ENCODE measurements at places on chromosomes 6 and 20.
A peak's percentile ranks its signal among the peaks of the same experiment; 100 is the strongest.

DNA sequence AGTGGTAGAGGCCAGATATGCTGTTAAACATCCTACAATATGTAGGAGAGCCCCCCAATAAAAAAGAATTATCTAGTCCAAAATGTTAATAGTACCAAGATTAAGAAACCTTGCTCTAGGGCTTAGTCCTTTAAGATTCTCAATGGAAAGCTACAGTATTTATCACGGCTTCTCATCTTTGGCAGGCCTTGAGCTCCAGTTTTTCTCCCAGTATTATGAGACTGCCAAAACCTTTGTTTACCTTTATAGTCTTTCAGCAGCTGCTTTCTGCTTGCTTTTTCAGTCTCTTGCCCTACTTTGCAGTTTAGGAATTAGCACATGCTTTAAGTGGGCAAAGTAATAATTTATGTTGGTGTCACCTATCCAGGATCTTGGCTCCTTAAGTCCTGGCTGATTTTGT lies 59.7 kb downstream of the NHLRC1 start:
- DNase-seq = no peak

DNA sequence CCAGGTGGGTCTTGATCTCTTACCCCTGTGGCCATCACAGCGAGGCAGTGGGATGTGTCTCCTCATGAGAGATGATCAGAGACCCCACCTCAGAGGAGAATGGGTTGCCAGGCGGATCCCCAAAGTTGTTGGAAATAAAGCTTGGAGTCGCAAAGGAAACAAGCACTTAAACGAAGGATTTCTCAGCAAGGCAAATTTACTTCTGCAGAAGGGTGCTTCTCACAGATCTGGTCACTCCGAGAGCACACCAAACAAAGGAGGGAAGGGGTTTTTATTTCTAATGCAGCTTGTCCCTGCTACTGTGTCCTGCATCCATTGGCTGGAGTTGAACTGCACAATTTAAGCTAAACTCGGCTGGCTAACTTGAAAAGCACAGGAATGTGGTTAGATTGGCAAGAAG lies 466.6 kb upstream of the EYS start:
- DNase-seq = peak; percentile 28

- no peak for DNase-seq
Observed at GRCh38 chr6:166387642-166388289, 5.0 kb upstream of the MPC1 start.

DNA sequence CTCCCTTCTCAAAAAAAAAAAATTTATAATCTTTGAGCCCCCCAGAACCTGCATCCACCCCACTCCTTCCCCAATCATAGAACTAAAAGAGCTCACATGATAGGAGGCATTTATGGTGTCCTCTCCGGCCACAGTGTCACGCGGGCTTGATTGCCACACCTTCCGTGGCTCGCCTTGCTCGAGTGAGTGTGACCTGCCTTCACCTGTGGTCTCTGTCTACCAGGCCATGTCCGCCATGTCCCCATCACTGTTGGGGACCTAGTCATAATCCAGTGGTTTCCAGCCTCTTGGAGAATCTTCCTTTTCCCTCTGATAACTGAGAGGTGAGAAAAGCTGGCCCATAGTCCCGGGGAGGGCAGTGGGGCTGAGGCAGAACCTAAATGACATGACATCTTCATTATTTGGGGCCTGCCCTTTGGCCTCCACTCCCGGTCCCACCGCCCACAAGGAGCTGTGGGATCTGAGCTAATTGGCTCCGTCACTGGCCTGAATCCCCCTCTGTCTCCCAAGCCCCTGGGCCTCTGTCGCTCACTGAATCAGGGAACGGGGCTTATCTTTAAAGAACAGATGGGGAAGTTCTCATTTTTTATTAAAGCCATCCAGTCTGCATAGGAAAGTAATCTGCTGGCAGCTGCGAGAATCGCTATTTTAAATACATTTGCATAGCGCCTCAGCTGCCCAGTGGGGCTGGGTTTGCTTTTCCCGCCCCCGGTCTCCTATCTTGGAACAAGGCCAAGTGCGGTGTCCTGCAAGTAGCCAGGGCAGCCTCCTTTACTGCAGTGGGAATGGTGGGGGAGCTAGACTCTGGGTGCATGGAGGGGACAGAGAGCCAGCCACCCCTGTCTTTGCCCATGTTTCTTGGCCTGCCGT lies 197.6 kb upstream of the PMEPA1 start:
- DNase-seq = no peak

DNA sequence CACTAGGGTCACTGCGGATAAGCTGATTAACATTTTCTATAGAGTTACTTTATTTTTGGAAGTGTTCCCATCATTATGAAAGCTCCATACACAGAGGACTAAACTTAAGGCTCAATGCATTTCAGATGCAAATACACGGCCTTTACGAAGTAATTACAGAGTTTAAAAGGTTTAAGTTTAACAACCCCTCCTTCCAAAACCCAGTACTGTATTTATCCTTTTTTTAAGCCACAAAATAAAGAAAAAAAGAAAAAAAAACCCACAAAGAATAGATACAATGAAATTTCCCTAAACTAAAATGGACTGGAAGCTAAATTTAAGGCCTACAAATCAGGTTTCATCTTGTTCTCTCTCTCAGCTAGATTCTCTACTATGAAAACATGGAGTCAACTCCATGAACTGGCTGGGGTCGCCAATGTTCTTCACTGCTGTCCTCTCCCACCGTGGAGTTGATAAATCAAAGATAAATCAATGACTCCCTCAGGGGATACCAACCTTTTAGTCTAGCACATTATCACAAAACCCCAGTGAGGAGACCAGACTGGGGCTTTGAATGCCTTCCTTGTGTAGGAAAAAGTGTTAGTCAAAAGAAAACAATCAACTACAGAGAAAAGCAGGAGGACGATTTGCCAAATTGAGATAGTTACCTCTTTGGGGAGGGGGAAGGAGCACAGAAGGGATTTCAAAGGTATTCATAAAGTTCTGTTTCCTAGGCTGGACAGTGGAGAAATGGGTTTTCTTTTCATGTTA lies 52.5 kb downstream of the TNFRSF21 start:
- peak; percentile 82 for DNase-seq

DNA sequence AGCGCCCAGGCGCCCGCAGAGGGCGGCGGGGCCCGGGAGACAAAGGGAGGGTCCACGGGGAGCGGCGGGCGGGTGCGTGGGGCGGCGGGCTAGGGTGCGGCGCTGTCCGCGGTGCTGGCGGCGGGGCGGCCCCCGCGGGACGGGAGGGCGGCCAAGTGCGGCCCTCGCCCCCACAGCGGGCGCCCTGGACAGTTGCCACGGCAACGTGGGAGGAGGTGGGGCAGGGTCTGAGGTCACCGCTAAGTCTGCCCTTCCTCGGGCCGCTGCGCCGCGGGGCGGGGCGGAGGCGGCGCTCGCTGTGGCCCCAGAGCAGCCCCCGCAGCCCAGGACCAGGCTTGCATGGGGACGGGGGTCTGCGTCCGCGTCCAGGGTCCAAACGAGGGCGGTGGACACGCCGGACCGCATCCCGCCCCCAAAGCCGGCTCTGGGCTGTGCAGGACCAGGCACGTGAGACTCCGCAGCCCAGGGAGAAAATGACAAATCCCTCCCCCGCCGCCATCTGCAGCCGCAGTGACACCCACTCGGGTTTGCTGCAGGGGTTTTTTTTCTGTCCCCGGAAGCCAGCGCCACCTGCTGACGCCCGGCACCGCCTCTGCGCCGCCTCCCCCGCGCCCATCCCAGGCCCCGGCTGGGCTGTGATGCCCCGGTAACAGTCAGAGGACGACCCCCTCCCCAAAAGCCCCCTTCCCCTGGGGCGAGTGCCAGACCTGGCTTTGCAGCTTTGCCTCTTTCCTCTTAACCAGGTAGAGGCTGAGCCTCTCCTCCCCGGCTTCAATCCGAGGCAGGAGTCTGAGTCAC lies 36.8 kb downstream of the YTHDF1 start:
- peak; percentile 60 for DNase-seq

Measured in mesendoderm (in vitro differentiated cells).